ENCODE measurements at places on chromosomes 12 and 14. TPM values are rescaled to one million over a fixed set of nuclear protein-coding genes. Genes with fewer than 3 reads are reported as not detected.
A peak's percentile ranks its signal among the peaks of the same experiment; 100 is the strongest.

DNA sequence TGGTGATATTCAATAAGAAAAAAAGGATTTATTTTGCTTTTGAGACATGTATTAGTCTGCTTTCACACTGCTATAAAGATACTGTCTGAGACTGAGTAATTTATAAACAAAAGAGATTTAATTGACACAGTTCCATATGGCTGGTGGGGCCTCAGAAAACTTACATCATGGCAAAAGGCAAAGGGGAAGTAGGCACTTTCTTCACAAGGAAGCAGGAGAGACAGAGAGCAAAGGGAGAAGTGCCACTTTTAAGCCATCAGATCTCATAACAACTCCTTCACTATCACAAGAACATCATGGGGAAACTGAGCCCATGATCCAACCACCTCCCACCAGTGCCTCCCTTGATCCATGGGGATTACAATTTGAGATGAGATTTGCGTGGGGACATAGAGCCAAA lies 43.9 kb downstream of the BHLHE41 start:
- H3K36me3 ChIP-seq = no peaks in the 10 kb centered on the region
- DNase-seq = no peak
- H3K4me3 ChIP-seq = no peak overlapping the region
- no peaks in the 10 kb centered on the region for H3K4me1 ChIP-seq
- no peaks in the 10 kb centered on the region for H3K27me3 ChIP-seq

DNA sequence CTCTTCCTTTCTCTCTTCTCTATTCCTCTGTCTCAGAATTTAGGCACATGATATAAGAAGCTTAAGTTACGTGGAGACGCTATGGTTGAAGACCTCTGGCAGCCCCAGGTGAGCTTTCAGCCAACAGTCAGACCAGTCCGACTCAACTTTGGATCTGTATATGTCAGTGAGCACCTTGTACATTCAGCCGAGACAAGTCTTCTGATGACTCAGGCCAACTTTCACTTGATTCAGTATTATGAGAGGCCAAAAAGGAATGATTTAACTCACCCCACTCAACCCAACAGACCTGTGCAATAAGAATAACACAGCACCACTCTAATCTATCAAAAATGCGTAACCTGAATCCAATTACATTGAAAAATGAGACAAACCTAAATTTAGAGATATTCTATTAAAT lies 47.5 kb upstream of the FOXG1 start:
- no peak overlapping the region for H3K27ac ChIP-seq
- DNase-seq = no peak
- no peaks in the 10 kb centered on the region for H3K27me3 ChIP-seq
- no peak overlapping the region for H3K4me3 ChIP-seq
- no peaks in the 10 kb centered on the region for H3K4me1 ChIP-seq

SLC17A8 gene
- total RNA-seq = 0.11 TPM

ADAMTS20 gene
- not detected for total RNA-seq

SLC7A7 gene
- 119 TPM for total RNA-seq

- H3K4me3 ChIP-seq = no peak overlapping the region
- no peak for DNase-seq
- no peaks in the 10 kb centered on the region for H3K27me3 ChIP-seq
- H3K27ac ChIP-seq = no peak overlapping the region
- no peaks in the 10 kb centered on the region for H3K4me1 ChIP-seq
- H3K36me3 ChIP-seq = no peaks in the 10 kb centered on the region
These were observed 376.8 kb downstream of the FUT8 start for GRCh38 chr14:65789363-65789762.

GRCh38 chr12:51246254-51246853 lies 7.7 kb downstream of the DAZAP2 start:
- peak overlapping the region; percentile 71 for H3K27ac ChIP-seq
- no peaks in the 10 kb centered on the region for H3K27me3 ChIP-seq
- peak; percentile 42 for DNase-seq

TSPAN11 gene
- 1.4 TPM for total RNA-seq

DNA sequence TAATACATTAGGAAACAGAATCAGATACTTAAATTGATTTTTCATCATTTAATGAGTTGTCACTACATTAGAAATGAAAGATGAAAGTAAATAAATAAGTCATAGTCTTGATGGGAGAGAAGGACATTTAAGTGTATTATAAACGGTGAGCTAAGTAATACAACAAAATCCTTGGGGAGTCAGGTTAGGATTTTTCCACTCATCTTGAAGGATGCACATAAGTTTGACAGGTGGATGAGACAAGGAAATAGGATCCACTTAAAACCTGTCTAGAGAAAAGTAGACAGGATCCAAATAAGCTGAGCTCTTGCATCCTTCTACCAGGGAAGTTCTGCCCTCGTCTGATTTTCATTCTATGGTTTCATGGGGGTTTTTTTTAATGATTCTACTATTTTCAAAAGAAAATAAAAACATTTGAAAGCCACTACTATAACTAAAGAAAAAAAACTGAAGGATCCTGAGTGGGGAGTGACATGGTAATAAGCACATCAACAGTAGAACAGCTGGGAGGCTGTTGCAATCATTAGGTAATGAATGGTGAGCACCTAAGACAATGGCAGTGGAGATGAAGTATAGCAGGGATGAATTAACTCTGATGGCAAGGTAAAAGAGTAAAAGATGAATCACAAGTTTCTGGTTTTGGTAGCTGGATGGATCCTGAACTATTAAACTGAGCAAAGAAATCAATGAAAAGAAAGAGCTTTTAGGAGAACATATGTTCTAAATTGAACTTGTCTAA lies 17.0 kb downstream of the CEP128 start:
- H3K27ac ChIP-seq = no peak overlapping the region
- H3K36me3 ChIP-seq = no peaks in the 10 kb centered on the region
- H3K4me3 ChIP-seq = no peak overlapping the region
- no peaks in the 10 kb centered on the region for H3K4me1 ChIP-seq

GLIPR1L1 gene
- not detected for total RNA-seq

NOS1 gene
- total RNA-seq = 1.6 TPM

Data from upper lobe of left lung (tissue), 6 donors.